ENCODE measurements at places on chromosomes 1 and 21.

- DNase-seq = no peak
These were observed 26.1 kb downstream of the SLC19A1 start for GRCh38 chr21:45516071-45516670.

- DNase-seq = no peak
These were observed 11.3 kb downstream of the CACHD1 start for GRCh38 chr1:64480999-64481772.

GRCh38 chr1:115336741-115337140, 1.3 kb downstream of the NGF start:
- no peak for DNase-seq

- no peak for DNase-seq
These were observed 50.5 kb downstream of the MTF2 start for GRCh38 chr1:93129507-93130099.

DNA sequence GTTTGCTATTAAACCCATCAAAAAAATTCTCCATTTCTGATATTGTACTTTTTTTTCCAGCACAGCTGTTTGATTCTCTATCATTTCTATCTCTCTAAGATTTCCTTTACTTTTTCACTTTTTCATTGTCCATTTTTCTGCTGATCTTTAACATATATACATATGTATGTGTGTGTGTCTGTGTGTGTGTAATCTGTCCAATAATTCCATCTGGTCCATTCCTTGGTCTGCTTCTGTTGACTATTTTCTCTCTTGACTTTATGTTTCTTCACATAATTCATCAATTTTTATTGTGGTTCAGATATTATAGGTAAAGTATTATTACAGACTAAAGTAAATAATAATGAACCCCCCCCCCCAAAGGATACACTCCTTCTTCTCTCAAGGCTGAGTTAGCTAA, 84.2 kb downstream of the RGS7 start:
- DNase-seq = no peak

GRCh38 chr1:243294723-243295121, 38.9 kb downstream of the SDCCAG8 start:
- no peak for DNase-seq

DNA sequence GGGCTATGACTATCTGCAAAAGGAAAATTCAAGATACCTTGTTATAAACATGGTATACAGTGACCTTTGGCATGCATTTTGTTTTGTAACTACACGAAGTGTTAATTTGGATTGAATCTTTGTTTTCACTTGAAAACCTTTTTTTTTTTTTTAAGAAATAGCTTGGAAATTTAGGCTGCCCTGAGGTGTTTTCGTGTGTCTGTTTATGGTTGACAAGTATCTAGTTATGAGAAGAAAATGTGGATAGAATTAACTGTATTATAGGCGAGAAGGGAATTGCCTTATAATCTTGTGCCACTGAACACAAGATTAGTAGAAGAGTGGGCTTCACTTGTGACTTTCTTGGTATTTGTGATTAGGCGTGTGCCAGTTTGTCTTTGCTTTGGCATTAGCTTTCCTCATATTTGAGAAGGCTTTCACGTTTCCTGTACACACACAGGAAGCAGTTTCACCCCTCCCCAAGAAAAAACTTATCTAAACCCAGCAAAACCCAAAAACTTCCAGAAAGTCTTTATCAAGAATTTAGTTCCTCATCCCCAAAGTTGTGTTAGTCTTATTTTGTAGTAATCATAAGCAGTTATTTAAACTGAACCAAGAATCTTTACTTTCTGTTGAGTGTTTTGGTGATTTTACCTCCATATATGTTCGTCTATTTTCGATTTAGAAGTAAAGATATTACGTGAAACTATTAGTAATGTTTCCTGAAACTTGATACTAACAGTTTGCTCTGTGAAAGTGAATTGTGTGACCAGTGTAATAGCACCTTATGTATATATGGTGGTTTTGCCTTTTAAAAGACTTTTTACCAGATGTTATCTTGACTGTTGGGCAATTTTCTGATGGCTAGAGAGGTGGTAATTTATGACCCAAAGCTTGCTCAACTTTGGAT, 3.8 kb downstream of the DYRK1A start:
- no peak for DNase-seq

Data from progenitor cell of endocrine pancreas (in vitro differentiated cells).